Midbrain (tissue), 1 donor: ENCODE measurements at places on chromosomes 7 and 10.
A peak's percentile ranks its signal among the peaks of the same experiment; 100 is the strongest.

- DNase-seq: no peak
These were observed 98.0 kb downstream of the TEX36 start for GRCh38 chr10:125584954-125585353.

DNA sequence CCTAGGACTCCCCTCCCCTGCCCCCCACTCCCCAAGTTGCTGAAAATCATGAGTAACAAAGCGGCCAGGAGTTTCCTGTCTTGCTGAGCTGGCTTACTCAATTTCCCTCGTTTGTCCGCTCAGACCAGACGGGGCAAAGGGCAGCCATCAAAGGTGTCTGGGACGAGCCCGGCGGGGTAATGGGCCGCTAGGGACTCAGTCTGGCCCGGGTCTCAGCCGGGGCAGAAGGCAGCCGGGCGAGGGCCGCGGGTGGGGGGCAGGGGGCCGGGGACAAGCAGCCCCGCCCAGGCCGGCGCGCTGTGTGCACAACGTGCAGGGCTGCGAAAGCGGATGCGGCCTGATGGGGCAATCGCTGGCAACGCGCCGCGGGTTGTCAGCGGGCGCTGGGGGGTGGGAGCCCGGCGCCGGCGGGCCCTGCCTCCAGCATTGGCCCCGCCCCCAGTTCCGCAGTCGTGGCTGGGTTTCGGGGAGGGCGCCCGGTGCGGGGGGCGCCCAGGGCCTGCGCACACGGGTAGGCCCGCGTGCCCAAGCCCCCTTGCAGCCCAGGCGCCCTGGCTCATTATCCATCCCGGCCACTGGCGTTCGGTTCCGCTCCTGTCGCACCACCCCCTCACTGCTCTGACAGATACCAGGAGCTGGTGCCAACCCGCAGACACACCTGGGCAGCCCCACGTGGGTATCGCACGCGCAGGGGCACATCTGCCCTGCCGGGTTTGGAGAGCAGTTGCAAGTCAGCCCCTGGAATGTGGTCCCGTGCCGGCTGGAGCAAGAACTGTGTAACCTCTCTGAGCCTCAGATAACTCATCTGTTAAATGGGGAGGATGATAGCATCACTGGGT is 35.1 kb downstream of the DNAJB12 start:
- DNase-seq: peak; percentile 90

- no peak for DNase-seq
These were observed 28.8 kb upstream of the ZNF488 start for GRCh38 chr10:47412869-47413268.

- no peak for DNase-seq
These were observed 62.7 kb downstream of the USP6NL start for GRCh38 chr10:11548768-11549099.

DNA sequence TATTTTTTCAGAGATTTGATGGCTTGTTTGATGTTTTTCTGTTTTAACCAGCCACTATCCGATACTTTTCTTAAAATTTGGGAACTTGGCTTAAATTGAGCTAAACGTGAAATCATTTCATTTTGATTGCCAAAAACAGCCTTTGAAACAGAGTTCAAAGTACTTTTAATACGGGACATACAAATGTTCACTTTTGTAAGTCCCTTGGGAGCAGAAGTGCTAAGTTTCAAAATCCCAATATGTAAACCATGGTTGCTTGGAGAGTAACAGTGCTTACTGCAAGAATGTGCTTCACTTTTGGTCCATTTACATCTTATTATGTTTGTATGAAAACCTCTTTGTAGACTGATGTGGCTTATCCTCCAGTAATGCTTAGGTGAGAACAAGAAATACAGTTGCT is 10.9 kb downstream of the PNPLA8 start:
- peak; percentile 20 for DNase-seq

DNA sequence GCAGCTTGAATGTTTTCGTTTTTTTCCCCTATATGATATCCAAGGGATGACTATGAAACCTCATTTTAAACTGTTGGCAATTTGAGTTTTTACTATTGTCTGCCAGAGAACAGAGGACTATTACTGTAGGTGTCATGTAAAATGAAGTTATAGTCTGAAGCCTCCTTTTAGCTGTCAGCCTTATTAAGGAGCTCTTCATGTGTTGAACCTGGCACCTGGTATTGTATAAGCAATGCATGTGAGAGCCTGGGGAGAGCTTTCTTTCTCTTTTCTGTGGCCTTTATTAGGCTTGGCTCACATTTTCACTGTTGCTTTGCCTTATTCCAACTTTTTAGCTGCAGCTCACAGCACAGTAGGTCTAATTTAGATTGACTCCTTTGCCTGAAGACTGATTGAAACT is 119.1 kb upstream of the FOXP2 start:
- no peak for DNase-seq

- no peak for DNase-seq
These were observed 16.6 kb downstream of the MEIG1 start for GRCh38 chr10:14975672-14976273.

- DNase-seq: no peak
These were observed 310.9 kb downstream of the CCDC3 start for GRCh38 chr10:12690525-12691126.

DNA sequence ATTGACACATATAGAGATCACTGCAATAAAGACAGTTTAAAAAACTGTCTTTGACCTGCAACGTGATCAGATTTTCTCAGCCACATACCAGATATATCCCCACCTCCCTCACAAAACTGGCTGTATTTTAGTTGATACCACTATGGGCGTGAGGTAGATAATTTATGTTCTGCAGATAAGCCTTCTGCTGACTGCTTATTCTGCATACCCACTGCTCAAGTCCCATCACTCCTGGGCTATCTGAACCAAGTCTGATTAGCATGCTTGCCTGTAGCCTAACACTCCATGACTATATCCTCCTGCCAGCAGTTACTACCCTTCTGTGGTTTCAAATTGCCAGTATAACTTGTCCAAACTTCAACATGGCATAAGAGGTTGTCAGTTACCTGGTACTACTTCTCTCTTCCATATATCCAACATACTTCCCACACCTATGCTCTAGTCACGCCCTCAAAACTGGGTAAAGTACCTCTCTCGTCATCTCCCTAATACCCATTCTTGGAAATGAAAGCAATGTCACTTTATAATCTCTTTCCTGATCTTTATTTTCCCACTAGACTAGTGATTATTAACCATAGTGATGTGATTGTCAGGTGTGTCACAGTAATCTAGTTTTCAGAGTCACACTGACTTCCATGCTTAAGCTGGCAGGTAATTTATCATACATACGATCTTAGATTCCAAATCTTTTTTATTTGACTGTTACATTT is 70.7 kb downstream of the MALSU1 start:
- DNase-seq: no peak

DNA sequence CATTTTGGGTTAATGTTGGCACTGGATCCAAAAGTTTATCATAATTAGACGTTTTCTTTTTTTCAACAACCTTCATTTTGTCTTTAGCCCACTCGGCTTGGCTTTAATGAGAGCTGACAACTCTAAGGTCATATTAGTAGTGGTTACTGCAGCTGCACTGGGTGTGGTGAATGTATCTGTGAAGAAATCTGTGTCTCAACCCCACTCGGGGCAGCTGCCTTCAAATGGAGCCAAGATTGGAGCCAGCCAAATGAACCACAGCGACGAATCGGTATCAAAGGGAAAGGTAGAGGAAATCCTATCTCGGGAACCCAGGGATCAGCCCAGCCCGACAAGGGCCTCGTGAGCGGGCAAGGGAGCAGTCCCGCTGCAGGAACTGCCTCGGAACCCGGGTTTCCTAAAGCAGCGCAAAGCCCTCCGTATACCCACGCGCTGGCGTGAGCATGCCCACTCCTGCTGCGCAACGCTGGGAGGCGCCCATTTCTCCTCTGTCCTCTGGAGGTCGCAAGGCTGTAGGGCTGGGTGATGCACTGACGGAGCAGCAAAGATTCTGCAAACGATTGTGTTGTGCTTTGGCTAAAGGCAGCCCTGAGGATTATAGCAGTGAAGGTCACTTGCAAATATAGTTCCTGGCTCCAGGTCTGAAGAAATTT is 98.7 kb upstream of the MBL2 start:
- no peak for DNase-seq

DNA sequence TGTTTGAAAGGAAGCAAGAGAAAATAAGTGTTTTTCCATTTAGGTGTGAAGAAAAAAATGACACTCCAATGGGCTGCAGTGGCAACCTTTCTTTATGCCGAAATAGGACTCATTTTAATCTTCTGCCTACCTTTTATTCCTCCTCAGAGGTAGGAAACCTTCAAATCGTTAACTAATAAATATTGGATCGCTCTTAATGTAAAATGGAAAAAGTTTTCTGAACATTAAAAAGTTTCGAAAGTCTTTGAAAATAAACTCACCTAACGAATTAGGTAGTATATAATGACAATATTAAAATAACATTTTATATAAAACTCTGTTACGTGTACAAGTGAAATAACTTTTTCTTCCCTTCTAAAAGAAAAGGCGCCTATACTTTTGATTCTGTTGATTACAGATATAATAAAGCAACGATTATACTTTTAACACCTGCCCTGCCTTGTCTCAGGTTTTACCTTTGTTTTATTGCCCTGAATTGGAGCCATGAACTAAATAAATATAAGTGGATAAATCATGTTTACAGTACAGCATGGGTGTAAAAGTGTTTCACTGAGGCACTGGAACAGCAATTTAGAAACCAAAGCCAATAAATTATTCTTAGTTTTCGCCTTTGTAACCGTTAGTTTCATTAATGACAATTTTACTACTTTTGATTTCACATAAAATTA is 804 bp downstream of the BCAP29 start:
- DNase-seq: no peak

DNA sequence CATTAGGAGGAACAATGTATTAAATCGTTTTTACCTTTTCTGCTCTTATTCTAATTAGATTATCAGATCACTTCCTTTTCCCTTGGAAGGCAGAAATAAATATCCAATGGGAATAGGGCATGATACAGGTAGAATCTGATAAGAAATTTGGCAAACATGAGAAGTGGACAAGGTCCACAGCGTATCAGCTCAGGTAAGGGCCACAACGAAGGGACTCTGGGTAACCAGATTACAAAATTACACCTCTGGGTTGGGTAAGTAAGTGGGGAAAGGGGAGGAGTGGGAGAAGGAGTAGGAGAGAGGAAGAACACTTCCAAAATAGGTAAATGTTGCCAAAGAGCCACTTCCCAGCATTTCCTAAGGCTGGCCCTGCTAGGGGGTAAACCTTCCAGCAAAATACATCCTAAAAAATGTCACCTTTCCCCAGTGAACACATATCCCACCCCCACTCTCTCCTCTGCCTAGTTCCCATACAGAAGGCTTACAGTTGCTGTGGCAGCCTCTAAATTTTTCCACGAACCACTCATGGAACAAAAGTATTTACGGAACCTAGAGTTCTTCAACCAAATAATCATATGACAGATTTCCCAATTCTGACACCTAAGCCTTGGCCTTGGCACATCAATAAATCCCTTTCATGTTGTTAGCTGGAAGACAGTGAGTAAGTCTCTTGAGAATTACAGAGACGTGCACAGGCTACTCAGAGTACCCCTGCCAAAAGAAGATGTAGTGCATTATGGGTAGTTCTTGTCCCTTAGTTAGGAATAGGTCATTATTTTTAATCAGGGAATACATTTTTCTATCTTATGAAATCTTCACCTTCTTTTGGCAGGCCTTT is 51.5 kb upstream of the DLX6 start:
- DNase-seq: no peak

GRCh38 chr10:123229927-123230630 is 75.9 kb downstream of the BUB3 start:
- no peak for DNase-seq

GRCh38 chr7:121204537-121204936 is 124.3 kb upstream of the WNT16 start:
- DNase-seq: no peak

DNA sequence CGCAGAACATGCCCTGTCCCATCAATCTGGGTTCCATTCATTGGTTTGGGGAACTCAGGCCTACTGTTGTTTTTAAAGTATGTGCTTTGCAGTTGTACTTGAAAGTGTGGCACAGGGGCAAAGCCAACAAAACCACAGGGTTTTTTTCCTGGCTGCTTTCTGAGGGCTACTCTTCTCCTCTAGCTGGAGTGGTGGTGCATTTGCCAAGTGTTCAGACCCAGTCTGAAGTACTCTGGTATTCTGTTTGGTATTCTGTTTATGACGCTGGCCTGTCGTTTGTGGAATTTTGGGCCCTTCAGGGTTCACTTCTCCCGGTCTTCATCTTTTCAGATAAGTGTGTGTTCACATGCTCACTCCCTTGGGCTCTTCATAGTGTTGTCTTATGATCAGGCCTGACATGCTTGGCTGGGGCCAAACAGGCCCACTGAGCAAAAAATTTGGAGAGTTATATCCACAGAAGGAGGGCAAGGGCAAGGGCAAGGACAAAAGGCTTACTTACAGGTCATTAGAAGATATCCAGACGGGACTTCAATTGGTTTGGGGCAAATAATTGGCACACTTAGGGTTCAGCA is 26.3 kb downstream of the SLC26A4 start:
- DNase-seq: no peak

GRCh38 chr7:158815083-158815799 is 14.1 kb downstream of the ESYT2 start:
- DNase-seq: no peak

DNA sequence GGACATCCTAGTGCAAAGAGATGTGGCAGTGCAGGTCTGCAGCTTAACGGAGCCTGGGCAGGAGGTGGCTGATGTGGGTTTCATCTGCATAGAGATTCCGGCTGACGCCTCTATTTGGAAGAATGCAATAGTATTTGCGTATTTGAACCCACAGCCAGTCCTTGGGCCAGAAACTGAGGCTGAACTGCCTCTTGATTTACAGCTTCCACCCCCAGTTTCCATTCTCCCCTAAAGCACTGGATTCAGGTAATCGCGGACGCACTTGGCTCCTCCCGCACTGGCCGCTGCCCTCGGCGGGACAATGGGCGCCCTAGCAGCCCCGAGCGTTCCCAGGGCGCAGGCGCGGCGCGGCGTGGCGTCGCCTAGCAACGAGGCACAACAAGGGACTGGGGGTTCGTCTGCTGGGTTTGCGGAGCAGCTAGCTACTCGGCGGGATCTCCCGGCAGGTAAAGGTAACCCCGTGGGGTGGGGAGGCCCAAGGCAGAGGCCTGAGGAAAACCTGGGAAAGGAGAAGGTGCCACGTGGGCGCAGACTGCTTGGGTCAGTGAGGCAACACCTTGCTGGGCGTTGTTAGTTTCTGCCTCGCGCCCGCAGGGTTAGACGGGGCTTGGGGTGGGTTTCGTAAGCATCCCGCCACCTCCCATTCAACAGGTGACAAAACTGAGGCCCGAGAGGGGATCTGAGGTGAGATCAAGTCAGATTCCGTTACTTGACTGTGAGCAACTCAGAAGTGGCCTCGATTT is at the start of gene ARMC3:
Gene ARMC3 (plus strand): TSS at position 393 of the 743 bp plus-strand sequence. CDS start 3,944 bp downstream, outside the sequence.
- DNase-seq: peak; percentile 81

- DNase-seq: no peak
These were observed 50.7 kb downstream of the PPP1R3C start for GRCh38 chr10:91582153-91582554.

DNA sequence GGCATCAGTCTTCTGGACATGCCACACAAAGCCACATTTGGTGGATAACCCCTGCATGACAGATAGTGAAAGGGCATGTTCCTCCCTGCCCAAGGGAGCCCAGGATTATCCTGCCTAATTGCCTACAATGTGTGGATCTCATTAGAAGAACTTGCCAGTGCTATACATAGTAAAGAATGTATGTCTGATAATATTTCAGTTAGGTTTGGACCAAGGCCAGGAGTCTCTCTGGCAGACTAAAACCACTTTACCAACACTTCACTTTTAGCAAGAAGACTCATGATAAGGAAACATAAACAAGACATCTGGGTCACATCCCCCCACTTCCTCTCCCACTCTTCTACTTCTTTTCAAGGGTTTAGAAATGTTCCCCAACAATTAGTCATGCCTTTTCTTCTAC is 196.7 kb downstream of the MTERF1 start:
- no peak for DNase-seq
